ENCODE measurements at places on chromosomes 2 and 18. TPM values are rescaled to one million over a fixed set of nuclear protein-coding genes. Genes with fewer than 3 reads are reported as not detected.

DNA sequence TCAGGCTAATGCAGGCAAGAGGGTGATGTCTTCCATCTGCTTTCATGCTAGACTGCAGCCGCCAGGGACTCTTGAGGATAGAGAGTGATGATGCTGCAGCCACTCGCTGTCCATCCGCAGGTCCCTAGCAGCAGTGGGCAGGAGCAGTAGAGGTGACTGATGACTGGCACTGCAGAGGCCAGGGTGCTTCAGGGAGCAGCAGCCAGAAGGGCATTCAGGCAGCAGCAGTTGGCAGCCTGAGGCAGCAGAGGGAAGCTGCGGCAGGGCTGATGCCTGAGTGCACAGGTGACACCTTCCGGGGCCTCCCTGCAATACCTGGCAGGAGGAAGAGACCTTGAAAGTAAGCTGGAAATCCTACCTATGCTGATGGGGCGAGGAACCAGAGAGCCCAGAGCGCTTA lies 214.2 kb downstream of the ICOS start:
- DNase-seq, result no peak

KIDINS220 gene
- total RNA-seq, result 48.9 TPM

- DNase-seq, result no peak
Observed at GRCh38 chr2:127700527-127701192, 637 bp upstream of the SFT2D3 start.

DNA sequence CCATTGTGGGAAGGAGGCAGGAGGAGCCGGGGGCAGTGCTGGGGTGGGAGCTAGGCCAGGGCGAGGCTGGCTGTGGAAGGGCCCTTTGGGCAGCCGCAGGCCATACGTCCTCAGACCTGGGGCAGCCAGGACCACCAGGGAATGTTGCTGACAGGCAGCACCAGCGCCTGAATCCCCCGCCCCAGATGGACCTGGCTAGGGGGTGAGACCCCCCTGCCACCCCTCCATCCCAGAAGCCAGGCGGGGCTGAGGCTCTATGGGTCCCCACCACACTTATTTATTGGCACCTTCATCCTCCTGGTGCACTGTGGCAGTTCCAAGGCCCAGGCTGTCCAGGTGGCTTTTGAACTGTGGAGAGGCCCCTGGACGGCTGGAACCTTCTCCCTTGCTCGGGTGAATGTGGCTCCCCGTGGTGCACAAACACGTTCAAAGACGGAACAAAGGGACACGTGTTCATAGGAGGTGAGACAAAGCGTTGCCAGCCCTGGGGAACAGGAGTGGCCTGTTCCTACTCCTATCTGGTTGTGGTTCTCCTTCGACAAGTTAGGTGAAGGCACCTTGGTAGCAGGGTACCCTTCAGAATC lies 35.1 kb downstream of the RAMP1 start:
- no peak for DNase-seq

Data from dermis microvascular lymphatic vessel endothelial cell (primary cell).